ENCODE measurements at places on chromosomes 2 and 18.

- no peak for DNase-seq
Measured at GRCh38 chr2:199070322-199070949, 387.3 kb downstream of the SATB2 start.

- DNase-seq, result no peak
Measured at GRCh38 chr2:31214444-31214915, 2.8 kb downstream of the CAPN14 start.

DNA sequence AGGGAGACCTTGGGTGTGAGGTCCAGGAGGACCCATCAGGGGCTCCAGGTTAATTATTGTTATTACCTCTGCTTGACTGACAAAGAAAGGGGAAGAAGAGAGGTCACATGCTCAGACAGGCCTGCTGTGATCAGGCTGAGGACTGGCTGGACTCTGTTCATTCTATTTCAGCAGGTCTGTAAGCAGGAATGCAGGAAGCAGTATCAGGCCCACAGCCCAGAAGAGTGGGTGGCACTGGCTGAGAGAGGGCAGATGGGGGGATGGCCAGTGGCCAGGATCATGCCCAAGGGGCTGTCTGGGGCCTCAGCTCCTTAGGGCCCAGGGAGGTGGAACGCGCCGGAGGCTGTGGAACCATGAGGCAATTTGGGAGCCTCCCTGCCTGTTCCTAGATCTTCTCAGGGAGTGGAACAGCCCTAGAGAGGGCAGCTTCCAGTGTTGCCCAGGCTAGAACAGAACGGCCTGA lies 43.7 kb upstream of the ZBTB7C start:
- DNase-seq, result no peak

DNA sequence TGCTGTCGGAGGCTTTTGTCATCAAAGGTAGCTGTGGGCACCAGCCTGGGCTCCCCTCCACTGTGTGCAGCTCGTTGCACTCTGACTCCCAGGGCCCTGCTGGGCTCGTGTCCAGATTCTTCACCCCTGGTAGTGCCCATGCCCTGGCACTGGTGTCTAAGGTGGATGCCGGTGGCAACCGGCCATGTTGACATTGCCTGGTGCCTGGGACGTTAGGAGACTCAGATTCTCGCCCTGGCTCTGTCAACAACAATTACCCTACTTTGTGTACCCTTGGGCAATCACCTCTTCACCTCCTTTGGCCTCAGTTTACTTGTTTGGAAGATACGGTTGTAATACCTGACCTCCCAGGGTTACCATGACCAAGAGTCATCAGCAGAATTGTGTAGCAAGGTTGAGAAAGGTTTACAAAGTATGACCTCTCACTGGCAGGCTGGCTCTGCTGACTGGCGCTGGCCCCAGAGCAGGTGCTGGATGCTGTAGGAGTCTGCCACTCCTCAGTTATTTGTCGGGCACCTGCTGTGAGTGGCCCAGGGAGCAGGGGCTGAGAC lies 41.5 kb upstream of the MCFD2 start:
- DNase-seq, result no peak

DNA sequence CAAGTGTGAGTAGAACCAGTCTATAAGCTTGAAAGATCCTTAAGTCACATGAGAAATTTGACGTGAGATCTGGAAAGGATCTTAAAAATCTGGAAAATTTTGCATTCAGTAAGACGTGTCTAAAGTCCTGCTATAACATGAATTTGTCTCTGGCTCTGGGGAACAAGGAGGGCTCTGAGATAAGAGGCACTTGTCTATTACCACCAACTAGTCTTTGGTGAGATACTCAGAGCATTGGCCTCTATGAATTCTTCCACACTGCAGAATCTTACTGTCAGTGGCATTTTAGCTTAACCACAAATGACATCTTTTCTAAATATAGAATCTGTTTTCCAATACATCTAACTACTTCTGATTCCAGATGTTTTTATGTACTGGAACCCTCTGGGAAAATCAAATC lies 1504.5 kb downstream of the DPP10 start:
- DNase-seq, result no peak

GRCh38 chr2:168314236-168314635 lies 66.8 kb upstream of the STK39 start:
- no peak for DNase-seq

- DNase-seq, result no peak
Measured at GRCh38 chr2:7119132-7119835, 202.1 kb downstream of the RNF144A start.

- DNase-seq, result no peak
Measured at GRCh38 chr2:20220806-20221554, 4.0 kb downstream of the SDC1 start.

- no peak for DNase-seq
Measured at GRCh38 chr2:45173513-45173912, 164.3 kb upstream of the SIX2 start.

GRCh38 chr2:23491591-23492336 lies 106.8 kb downstream of the KLHL29 start:
- no peak for DNase-seq

DNA sequence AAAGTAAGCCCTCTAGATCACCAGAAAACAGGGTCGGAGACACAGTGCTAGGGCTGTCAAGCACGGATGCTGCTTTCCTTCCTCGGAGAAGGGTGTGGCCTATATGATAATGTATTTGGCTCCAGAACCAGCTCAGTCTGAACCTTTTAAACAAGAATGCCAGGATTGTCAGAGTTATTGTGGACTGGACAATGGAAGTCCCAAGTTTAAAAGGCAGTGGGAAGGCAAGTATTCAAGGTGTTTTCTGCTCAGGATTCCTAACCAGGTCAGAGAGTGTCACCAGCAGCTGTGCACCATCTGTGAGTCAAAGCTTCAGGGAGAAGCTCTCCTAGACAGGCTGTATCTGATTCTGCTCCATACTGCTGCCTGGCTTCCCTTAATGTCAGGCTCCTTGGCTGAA lies 94.8 kb downstream of the SPOPL start:
- no peak for DNase-seq

DNA sequence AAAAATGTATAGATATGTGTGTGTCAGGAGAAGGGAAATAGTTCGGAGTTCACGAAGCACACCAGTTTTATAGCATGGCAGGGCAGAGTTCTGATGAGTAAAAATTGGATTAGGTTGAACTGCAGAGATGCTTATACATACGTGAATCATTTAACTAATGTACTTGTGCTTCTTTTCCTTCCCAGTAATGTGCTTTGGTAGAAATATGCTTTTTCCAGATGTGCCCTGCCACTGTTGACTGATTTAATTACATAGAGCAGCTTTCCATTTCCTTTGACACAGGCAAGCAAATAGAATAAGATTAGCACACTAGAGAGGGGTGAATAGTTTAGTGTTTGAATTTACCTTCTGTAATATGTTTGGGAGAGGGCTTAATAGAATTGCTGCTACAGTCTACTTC lies 28.9 kb upstream of the ARMC9 start:
- no peak for DNase-seq

- no peak for DNase-seq
Measured at GRCh38 chr2:62894966-62895631, 155.5 kb upstream of the OTX1 start.

GRCh38 chr2:7411691-7412090 lies 494.5 kb downstream of the RNF144A start:
- DNase-seq, result no peak

GRCh38 chr2:208189810-208190503 lies at the start of gene C2orf80:
C2orf80 (minus strand) TSS chr2:208190030; CDS start chr2:208186986, 3,044 bp downstream.
- no peak for DNase-seq

DNA sequence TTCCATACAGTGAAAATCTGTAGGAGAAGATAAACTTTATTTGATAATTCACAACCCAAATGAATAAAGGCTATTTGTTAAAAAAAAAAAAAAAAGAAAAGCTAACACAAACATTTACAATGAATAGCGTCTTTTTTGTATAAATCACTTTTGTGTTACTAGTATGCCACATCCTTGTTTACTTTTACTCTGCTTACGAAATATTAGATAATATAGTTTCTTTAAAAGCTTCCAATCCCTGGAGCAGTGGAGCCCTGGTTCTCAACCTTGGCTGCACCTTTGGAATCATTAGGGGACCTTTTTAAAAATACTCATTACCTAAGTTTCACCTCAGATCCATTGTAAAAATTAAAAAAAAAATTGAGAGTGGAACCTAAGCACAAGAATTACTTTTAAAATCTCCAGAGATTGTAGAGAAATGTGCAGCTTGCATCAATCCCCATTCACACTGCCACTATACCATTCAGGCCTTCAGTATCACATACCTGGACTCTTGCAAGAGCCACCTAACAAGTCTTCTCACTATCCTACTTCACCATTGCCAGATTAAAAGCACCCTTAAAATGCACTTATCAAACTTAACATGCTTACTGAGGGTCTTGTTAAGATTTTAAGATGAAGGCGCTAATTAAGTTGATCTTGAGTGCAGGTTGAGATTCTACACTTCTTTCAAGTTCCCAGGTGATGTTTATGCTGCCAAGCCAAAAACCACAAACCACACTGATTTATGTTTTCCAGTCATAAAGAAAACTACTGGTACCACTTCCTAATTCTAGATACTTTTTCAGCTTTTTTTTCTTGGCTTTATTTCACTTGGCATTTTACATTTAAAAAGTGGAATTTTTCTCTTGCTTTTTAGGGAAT lies 59.7 kb upstream of the ZC3H15 start:
- no peak for DNase-seq

DNA sequence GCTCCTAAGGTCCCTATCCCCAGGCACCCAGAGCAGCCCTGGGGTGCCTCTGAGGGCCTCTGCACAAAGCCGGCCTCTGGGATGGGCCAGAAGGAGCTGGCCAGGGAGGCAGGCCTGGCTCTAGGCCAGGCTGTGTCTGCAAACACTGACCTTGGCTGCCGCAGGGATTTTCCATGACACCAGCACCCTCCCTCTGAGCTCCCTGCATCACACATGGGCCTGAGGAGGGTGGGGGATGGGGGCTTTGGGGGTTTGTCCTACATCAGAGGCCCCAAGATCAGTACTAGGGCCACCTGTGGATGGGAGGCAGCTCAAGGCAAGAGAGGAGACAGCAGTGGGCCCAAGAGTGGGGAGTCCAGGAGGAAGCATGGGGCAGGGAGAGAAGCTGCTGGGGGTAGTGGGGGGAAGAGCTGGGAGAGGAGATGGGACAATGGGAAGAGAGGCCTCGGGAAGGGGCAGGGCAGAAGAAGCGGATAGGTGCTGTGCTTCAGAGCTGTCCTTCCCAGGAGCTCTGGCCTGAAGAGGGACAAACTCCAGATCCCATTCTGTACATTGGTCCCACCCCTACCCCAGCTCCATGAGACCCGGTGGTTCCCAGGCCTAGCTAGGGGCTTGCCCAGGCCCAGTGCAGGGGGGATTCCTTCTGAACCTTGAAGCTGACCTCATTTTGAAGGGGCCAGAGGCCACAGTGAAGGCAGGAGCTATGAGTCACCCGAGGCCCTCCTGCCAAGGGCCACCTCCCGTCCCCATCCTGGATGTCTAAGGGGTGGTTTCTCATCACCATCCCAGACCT lies 28.0 kb downstream of the KCNK3 start:
- no peak for DNase-seq

GRCh38 chr2:119760237-119760955 lies 674 bp downstream of the PTPN4 start:
- no peak for DNase-seq

DNA sequence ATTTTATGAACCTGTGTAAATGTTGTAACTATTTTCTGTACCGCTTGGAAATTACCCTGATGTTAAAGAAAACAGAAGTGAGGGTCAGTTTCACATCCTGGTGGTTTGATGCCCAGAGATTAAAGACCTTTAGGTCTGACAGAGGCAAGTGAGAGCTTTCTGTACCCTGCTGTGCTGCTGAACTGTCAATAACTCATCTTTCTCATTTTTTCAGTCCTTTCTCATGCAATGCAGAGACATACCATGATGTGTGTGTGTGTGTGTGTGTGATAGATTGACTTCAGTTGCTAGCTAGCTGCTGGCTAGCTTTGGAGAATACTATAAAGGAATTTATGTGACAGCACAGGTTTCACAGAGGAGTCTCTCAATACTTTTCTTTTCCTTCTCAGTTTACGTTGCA lies 2025.6 kb upstream of the LRRTM1 start:
- no peak for DNase-seq

DNA sequence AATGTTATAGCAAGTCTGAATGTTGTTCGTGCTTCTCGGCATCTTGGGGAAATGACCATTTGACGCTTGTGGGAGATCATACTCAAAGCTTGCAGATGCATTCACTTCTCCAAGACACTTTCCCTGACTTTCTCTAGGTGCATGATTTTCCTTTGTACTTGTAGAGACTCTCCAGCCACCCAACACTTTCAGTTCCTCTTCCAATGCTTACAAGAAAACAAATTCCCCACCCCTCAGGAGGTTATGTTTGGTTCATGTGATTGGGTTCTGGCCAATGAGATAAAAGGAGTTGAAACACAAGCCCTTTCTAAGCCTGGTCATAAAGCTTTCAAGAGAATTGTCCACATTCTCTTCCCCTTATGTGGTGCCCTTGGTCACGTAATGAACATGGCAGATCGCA lies 156.3 kb downstream of the EPHA4 start:
- DNase-seq, result no peak

DNA sequence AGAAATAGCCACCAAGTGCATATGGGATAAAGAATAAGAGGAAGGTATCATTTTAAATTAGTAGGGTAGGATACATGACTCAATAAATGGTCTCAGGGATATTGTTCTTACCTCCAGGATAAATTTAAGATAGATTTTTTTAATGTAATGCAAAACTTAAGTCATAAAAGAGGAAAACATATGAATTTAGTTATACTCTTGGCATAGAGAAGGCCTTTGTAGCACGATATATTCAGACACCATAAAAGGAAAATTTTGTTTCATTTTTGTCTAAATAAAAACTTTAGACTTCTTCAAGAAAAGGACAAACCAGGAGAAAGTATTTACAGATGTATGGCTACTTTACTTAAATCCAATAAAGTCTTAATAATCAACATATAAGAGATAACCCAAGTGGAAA lies 78.5 kb upstream of the CAB39 start:
- no peak for DNase-seq

GRCh38 chr2:10243926-10244270 lies 58.8 kb upstream of the HPCAL1 start:
- DNase-seq, result no peak

- DNase-seq, result no peak
Measured at GRCh38 chr2:222445227-222445626, 20.9 kb downstream of the SGPP2 start.

- no peak for DNase-seq
Measured at GRCh38 chr2:69734035-69734611, 7.8 kb upstream of the ANXA4 start.

DNA sequence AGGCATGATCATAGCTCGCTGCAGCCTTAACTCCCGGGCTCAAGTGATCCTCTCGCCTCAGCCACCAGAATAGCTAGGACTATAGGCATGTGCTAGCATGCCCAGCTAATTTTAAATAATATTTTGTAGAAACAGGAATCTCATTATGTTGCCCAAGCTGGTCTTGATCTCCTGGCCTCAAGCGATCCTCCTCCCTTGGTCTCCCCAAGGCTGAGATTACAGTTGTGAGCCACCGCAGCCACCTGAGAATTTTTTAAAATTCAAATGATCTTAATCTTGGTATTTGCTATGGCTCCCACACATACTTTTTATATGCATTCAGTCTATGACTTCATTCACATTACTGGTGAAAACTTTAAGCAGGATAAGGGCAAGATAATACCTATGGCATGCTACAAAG lies 13.1 kb downstream of the KRCC1 start:
- no peak for DNase-seq

- no peak for DNase-seq
Measured at GRCh38 chr2:227891673-227892072, 20.2 kb downstream of the DAW1 start.

GRCh38 chr2:38146907-38147307 lies 71.0 kb upstream of the CYP1B1 start:
- DNase-seq, result no peak

GRCh38 chr2:216694082-216694825 lies 1.1 kb downstream of the IGFBP5 start:
- no peak for DNase-seq

All from activated gamma-delta T cell (primary cell).